ENCODE measurements at places on chromosomes 11 and 22.

GRCh38 chr11:20110908-20111669 lies 49.2 kb downstream of the DBX1 start:
- DNase-seq, result peak; percentile 65

- DNase-seq, result peak; percentile 41
These were observed 1321.7 kb downstream of the TBC1D22A start for GRCh38 chr22:48084041-48084728.

DNA sequence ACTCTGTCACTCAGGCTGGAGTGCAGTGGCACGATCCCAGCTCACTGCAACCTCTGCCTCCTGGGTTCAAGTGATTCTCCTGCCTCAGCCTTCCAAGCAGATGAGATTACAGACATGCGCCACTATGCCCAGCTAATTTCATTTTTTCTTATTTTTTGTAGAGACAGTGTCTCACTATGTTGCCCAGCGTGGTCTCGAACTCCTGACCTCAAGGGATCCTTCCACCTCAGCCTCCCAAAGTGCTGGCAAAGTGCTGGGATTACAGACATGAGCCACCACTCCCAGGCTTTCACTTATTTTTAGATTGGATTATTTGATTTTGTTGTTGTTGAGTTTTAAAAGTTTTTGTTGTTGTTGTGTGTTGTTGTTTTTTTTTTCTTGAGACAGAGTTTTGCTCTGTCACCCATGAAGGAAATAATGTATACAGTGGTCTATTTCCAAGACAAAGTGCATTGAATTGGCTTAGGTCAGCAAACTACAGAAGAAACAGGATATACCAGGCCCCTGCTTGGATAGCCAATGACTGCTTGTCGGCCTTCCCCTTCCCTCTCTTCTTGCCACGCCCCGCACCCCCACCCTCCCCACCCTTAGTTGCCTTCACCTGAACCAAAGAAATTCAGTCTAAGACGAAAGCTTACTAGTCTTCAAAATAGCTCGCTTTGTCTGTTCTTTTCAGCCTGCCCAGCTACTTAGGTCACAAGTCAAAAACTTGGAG lies 91.8 kb upstream of the CLDN5 start:
- no peak for DNase-seq

- DNase-seq, result no peak
These were observed 38.7 kb downstream of the SMIM38 start for GRCh38 chr11:69194396-69194795.

DNA sequence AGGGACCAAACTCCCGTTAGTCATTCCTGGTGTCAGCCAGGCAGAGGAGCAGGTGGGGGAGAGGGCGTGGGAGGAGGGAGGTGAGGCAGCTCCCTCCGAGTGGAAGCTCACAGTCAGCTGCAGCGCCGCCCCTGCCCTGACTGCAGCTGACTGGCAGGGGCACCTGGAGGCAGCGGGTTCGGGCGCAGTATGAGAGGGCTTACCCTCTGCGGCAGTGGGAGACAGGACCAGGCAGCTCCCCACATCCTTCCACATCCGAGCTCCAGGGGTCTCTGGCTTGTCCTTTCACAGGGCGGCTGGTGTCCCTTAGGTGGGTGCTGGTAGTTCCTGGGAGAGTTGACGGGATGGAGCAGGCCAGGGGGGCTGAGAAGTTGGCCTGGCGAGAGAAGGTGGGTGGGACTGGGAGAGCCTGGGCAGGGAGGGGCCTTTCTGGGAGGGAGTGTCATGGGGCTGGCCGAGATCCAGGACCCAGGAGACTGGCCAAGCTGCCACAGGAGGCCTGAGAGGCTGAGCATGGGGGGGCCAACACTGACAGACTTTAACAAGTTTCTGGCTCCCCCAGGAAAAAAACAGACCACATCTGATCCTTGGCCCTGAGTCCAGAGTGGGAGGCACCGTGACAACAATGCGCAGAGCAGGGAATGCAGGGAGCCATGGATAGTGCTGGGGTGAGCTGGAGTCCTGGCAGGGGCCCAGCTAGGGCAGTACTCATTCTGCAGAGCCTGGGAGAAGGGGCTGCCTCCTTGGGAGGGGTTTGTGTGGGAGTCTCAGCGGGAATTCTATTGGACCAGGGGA lies 4.9 kb downstream of the ADORA2A start:
- no peak for DNase-seq

DNA sequence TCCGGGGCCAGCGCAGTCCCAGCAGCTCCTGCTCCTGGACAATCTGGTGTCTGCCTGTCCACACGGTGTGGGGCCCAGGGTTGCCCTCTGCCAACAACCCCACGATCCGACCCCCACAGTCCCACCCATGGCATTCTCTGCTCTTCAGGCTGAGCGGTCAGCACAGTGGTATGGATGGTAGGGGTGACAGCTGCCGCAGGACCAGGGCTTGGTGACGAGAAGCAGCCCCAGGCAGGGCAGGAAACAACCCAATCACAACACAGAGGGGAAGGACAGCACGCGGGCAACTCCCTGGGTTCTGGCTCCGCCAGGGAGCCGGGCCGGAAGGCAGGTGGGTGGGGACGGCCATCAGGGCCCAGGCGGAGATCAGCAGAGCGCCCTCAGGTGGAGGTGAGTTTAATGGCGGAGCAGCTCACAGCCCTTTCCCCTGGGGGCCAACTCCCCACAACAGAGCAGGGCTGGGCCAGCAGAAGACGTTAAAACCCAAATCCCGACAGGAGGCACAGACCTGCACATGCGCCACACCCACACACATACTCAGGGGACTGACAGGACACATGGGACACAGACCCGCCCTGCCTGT lies 5.3 kb upstream of the CHADL start:
- DNase-seq, result no peak
